ENCODE measurements at places on chromosomes 7 and 10. TPM values are rescaled to one million over a fixed set of nuclear protein-coding genes. Genes with fewer than 3 reads are reported as not detected.

PRDX3 gene
- total RNA-seq: 171 TPM

GRCh38 chr7:112654322-112655216 is 135.6 kb downstream of the TMEM168 start:
- no peak for DNase-seq

- no peak for DNase-seq
Measured at GRCh38 chr7:148481147-148481526, 109.4 kb upstream of the C7orf33 start.

- DNase-seq: no peak
Measured at GRCh38 chr10:89535171-89536012, at the start of gene SLC16A12. SLC16A12 (minus strand) TSS chr10:89535594; CDS start chr10:89462578, 73,016 bp downstream.

GRCh38 chr10:34627741-34628140 is 187.4 kb downstream of the PARD3 start:
- no peak for DNase-seq

DNA sequence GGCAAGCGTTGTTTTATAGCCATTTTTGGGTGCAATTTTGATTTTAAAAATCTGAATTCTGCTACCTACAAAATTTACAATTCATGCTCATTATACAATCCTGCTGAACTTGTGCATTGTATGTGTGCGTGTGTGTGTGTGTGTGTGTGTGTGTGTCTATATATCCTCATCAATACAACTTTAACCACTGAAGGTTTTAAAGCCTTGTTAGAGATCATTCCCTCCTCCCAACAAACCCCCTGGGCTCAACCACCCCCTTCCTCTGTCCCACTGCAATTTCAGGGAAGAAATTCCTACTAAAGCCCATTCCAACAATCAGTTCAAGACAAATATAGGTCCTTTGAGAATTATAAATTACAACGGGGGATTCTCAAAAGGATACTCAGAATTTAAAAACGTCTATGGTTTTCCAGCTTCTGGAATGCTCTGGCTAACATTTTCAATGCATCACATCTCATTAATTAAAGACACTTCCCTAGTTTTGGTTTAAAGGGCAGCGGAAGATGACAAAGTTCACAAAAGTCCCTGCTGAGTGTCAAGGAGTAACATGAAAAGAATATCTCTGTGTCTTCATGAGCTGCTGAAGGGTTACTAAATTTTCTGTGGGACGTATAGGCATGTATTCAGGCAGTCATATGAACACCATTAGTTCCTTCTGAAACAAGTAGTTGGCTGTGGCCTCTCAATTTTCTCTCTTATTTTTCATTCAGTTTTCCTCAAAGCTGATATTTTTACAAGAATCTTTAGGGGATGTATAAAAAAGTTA is 889 bp upstream of the SEMA3A start:
- peak; percentile 23 for DNase-seq

DNA sequence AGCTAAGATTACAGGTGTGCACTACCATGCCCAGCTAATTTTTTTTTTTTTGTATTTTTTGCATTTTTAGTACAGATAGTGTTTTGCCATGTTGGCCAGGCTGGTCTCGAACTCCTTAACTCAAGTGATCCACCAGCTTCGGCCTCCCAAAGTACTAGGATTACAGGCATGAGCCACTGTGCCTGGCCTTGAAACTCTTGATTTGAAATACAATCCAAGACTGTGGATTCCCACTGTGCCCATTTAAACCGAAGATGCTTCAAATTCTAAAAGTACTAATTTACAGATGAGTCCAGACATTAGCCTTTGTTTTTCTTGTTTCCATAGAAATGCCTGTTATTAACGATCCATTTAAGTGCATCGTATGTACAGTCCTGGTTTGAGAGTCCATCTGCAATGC is 130.9 kb downstream of the CACNA2D1 start:
- no peak for DNase-seq

DNA sequence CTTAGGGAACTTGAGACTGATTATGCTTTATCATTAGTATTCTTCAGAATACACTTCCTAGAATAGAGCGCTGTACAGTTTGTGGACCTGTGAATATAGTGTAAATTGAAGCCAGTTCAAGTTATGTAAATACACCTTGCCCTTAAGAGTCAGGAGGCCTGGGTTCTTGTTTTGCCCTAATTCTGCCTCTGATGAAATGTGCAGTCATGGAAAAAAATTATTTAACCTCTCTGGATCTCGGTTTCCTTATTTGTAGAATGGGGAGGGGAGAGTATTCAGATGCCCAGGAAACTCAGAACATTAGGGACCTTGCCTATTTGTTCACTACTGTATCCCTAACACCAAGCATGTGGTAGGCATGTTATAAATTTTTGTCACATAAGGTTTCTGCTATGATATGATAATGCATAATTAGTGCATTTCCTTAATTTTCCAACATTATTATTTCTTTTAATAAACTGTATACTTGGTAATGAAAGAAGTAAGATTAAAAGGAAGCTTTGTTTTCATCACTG is 1.3 kb downstream of the EXOC6 start:
- DNase-seq: peak; percentile 55

CCZ1B gene
- 61.1 TPM for total RNA-seq

GRCh38 chr7:141598408-141598807 is 47.2 kb downstream of the AGK start:
- no peak for DNase-seq

ADRB1 gene
- total RNA-seq: 54.4 TPM

- no peak for DNase-seq
Measured at GRCh38 chr7:158446706-158447105, 140.9 kb downstream of the PTPRN2 start.

DNA sequence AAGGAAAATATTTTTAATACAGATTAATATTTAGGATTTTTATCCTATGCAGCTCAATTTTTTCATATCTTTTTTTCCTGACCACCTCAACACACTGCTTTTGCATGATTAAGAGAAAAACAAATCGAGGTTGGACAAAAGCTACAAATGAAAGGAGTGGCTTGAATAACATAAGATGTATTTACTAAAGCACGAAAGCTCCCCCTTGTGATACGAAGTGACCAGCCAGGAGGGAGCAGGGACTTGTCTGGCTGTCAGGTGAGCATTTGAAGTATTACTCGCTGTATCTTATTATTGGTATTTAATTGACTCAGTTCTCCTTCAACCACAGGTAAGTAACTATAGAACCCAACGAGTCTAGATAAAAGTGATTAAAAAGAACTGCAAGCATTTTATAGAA is 265.2 kb upstream of the PHF14 start:
- DNase-seq: no peak

IDI2 gene
- not detected for total RNA-seq

PRTFDC1 gene
- 7.6 TPM for total RNA-seq

RBAK gene
- total RNA-seq: 4.1 TPM

OR2A12 gene
- total RNA-seq: not detected

VWC2 gene
- total RNA-seq: not detected

GRCh38 chr10:111756217-111757061 is 427.1 kb downstream of the GPAM start:
- DNase-seq: peak; percentile 1

- no peak for DNase-seq
Measured at GRCh38 chr7:36763132-36763816, 39.0 kb upstream of the AOAH start.

DNA sequence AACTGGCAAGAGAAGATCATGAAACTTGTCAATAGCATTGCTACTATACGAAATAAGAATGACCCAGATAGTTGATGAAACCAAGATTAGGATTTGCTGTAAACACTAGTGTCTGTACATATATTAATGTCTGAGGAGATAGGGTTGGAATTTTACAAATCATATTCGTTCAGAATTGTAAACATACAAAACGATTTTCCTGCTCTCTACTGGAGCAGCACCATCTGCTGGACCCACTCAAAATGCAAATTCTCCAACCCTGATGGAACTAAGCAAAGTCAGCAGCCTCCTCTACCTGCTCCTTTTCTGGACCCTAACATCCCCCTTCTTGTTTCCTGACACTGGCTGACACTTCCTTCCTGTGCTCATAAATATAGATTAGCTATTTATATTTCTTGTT is 29.4 kb upstream of the SGMS1 start:
- peak; percentile 54 for DNase-seq

DNA sequence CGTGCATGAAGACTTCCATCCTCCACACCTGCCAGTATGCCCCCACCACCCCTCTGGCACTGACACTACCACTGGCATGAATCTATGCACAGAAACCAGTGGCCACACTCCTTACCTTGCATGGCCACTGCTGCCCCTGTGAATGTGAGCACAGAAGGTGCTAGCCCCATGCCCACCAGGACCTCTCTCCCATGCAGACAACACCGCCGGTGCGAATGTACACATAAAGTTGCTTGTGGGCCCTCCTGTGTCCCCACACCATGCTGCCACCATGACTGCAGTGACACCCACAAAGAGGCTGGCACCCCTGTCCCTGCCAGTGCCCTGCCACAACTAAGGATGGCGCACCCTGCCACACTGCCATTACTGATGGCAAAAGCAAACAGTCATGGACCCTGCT is 289.5 kb upstream of the KCND2 start:
- DNase-seq: no peak

DNA sequence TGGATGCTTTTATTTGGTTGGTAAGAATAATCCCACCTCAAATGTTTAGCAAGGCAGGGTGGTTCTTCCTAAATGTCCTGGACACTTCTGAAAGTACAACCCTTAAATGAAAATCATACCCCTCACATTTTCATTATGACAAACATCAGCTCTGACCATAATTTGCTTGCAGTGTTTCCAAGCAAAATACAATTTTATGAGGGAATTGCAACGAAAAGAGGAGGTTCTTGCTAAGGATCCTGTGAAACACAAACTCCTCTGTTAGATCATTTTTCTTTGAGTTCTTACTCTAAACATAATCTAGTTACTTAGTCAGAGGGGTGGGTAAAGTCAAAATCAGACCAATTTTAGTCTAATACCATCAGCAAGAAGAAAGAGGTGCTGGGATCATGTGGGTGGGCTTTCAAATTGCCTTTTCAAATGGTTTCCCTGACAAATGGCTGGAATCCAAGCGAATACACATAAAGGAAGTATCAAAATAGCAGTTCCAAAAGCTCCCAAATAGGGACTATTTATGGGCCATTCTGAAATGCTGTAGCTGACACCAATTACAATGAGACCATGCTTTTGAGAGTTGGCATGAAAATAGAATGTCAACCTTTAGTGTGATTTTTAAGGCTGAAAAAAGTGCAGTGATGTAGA is 164.9 kb upstream of the INHBA start:
- DNase-seq: no peak

DNA sequence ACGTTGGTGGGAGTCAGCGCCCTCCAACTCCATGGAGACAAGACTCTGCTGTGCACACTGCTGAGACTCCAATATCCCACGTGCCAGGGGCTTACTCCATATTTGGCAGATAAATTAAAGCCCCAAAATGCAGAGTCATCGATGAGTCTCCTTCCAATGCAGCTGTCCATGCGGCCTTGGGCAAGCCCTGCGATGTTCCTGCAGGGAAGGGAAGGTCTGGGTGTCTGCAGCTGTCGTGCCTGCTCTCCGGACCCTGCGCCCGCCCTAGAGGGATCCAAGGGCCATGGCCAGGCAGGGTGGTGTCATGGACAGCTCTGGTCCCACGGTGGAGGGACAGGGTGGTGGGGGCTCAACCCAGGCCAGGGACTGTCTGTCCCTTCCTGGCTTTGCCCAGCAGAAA is 185.2 kb downstream of the PTPRN2 start:
- no peak for DNase-seq

MOGAT3 gene
- total RNA-seq: not detected

DNA sequence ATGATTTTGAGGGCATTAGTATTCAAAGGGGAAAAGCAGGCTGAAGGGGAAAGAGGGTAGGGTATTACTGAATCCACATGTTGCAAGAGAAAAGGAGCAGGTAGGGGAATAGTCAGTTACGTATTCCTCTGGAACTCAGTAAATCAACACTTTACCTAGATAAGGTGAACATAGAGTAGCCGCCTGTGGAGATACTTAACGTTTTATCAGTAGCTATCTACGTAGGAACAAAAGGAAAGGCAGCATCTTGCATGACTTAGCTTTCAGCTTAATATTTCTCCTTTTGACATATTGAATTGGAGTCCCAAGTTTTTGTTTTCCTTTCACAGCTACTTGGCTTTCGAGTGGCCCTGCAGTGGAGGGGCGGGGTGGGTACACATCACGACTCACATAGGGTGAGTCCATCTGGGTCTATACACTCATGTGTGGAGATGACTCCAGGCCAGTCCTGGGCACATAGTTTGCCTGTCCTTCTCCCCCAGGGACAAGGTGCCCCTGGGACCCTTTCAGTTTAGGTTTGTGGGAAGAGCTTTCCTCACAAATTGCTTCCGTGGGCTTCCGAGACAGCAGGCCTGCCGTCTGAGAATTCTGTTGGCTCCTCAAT is 48.1 kb downstream of the CCNY start:
- no peak for DNase-seq

ANKRD2 gene
- 0.44 TPM for total RNA-seq

DNA sequence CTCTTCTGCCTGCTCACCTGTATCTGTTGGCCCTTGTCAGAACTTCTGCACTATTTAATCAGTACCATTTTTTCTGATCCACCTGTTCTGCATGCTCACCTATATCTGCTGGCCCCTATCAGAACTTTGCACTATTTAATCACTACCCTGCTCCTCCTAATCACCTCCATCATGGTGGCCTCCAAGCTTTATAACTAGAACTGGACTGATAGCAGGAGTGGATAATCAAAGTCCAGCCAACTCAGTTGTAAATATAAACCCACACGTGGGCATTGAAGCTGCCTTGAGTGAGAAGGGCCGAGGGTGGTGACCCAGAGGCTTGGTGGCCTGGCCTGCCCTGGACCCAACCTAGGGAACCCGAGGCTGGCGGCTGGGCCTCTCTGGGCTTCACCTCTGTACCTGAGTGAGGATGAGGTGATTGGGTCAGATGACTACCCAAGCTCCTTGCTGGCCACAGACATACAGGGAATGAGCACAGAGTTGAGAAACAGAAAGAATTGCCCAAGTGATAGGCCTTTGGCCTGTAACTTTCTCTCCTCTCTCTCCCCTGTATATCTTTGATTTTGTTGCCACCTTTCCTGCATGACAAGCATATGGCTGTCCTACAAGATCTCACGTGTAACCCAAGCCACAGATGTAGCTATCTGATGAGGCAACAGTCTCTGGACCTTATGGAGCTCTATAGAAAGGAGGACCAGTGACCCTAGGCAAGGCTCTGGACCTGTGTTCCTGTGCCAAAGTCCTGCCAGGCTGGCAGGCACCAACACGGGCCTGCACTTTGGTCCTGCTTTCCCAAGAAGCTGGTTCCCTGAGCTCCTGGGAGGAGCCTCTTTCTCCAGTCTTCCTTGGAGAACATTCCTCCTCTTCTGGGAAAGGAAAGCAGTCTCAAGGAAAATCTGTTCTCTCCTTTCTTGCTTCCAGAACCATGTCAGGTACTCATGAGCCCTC is 23.4 kb upstream of the FAM3C start:
- no peak for DNase-seq

- no peak for DNase-seq
Measured at GRCh38 chr10:36465604-36466379, 659.6 kb upstream of the ANKRD30A start.
